ENCODE measurements at places on chromosomes 1 and 21.

- DNase-seq = no peak
Observed at GRCh38 chr1:84598846-84599741, 24.9 kb upstream of the CTBS start.

GRCh38 chr1:225426395-225427234, 1.2 kb downstream of the LBR start:
- DNase-seq = no peak

GRCh38 chr1:63883494-63884235, 109.8 kb downstream of the ROR1 start:
- DNase-seq = no peak

GRCh38 chr1:248843687-248844086, 5.7 kb downstream of the ZNF672 start:
- DNase-seq = no peak

GRCh38 chr1:8015036-8015808, 10.9 kb downstream of the ERRFI1 start:
- DNase-seq = peak; percentile 25

GRCh38 chr21:36656138-36656537, 42.8 kb upstream of the SIM2 start:
- no peak for DNase-seq

- no peak for DNase-seq
Observed at GRCh38 chr1:155981266-155982088, 3.1 kb upstream of the ARHGEF2 start.

- DNase-seq = no peak
Observed at GRCh38 chr1:20319456-20320220, 29.0 kb downstream of the VWA5B1 start.

DNA sequence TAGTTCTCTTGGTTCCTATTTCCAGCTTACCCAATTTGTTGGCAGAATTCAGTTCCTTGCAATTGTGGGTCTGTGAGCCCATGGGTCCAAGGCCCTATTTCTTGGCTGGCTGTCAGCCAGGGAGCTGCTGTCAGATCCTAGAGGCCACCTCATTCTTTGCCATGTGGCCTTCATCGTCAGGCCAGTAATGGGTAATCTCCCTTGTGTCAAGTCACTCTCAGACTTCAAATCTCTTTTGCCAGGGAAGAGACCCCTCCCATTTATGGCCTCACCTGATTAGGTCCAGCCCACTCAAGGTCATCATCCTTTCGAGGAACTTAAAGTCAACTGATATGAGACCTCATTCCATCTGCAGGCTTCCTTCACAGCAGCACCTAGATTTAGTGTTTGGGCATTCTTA, 17.9 kb downstream of the OBSCN start:
- no peak for DNase-seq

GRCh38 chr1:205842229-205842628, 7.7 kb downstream of the PM20D1 start:
- DNase-seq = no peak

GRCh38 chr1:206713070-206713469, 28.4 kb downstream of the MAPKAPK2 start:
- no peak for DNase-seq

- no peak for DNase-seq
Observed at GRCh38 chr1:16180291-16180824, 24.5 kb upstream of the EPHA2 start.

DNA sequence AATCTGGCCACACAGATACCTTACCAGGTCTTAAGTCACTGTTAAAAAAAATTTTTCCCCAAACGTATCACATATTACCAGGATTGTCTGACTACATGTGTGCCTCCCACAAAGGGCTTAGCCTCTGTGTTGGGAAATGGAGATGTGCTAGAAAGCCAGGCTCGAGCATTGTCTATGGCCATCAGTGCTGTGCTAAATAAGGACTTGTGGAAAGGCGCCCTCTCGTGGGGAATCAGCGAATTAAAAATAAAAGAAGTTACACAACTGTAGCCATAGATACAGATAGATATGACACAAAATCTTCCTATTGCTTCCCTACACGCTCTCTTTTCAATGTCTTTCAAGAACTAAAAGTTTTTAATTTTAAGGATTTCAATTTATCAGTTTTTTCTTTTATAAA, 47.5 kb upstream of the CRNN start:
- peak; percentile 36 for DNase-seq

GRCh38 chr1:39608921-39609320, 30.5 kb downstream of the HEYL start:
- DNase-seq = no peak

- peak; percentile 68 for DNase-seq
Observed at GRCh38 chr1:25037174-25038074, 107.3 kb upstream of the RUNX3 start.

- DNase-seq = no peak
Observed at GRCh38 chr1:11648039-11648438, 6.2 kb downstream of the FBXO2 start.

GRCh38 chr1:59352065-59352464, 55.2 kb downstream of the FGGY start:
- DNase-seq = no peak

- DNase-seq = no peak
Observed at GRCh38 chr21:35732788-35733187, 327.5 kb downstream of the SETD4 start.

GRCh38 chr1:223775054-223775453, 62.7 kb downstream of the CAPN2 start:
- DNase-seq = no peak

GRCh38 chr1:64478594-64479470, 8.9 kb downstream of the CACHD1 start:
- DNase-seq = no peak

- no peak for DNase-seq
Observed at GRCh38 chr1:244137725-244138124, 86.6 kb downstream of the ZBTB18 start.

DNA sequence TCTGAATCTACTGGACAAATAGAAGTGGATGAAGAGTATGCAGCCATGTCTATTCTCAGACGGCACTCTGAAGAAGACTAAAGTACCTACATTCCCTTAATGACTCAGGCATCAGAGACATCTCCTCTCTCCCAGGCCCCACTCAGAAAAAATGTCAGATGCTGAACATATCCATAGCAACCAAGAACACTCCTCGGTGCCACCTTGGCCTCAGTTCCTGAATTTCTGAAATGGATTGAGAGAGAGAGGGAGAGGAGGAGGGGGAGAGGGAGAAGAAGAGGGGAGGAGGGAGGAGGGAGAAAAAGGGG, 16.0 kb upstream of the OVAAL start:
- DNase-seq = no peak

- no peak for DNase-seq
Observed at GRCh38 chr1:4939266-4939665, 284.9 kb downstream of the AJAP1 start.

DNA sequence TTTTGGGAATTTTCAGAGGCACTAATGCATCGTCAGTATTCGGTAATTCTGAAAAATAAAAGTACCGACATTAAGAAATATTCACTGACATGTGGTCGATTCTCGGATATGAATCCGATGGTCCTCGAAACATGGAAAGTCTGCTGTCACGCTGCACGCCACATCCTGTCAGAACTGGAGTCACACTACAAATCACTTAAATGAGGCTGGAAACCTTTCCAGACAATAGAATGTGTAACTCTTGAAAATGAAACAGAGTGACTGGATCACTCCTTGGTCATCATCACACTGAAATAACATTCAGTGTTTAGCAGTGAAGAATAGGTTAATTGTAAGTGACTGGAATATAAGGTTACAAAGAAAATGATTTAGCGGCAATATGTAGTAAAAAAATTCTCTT, 620.1 kb upstream of the ADAMTS5 start:
- DNase-seq = no peak

DNA sequence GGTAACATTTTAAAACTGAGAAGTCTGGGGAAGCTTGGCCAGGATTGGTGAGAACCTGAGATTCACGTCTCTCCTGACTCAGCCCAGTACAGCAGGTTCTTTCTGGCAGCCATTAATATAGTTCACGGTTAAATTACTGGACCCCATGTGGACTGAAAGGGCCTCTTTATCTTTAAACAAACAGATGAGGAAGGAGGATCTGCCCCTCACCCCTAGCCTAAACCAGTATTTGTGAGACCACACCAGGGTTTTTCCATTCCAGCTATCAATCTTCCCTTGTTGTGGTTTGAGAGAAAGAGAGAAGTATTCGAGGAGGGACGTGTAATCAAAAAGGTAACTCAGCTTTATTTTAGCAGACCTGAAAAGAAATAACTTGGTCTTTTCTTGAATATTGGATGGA, 137.1 kb downstream of the PROX1 start:
- no peak for DNase-seq

DNA sequence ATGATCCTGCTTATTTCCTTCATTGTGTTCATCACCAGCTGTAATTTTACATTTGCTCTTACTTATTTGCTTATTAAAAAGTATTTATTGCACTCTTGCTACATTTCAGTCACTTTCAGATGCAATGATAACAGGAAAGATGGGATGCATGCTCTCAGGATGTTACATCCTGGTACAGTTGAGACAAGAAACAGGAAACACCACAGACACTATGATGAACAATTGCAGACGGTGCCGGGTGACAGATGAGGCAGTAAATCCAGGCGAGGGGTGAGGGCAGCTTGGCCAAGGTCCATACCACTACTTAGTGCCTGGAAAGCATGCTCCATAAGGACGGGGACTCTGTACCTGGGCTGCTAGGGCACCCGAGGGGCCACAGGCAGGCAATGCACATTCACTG, 156.6 kb upstream of the RAB4A start:
- DNase-seq = no peak

- DNase-seq = no peak
Observed at GRCh38 chr1:43275826-43276620, 6.2 kb downstream of the TMEM125 start.

GRCh38 chr1:234851450-234852438, 241.8 kb upstream of the IRF2BP2 start:
- no peak for DNase-seq

DNA sequence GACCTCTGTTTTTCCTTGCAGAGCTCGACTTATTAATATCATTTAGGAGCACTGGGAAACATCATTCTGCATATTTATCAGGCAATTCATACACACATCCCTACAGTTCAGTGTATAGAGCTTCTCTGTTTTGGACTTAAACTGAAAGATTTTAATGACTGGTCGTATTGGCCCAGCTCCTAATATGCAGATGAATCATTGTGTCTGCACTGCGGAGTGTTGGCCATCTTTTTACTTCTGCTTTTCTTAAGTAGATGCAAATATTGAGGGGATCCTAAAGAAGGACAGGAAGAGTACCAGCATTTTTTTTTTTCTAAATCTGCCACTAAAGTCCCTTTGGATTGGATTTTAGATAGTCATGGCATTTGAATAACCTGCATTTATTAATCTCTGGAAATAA, 154.8 kb downstream of the BACH1 start:
- no peak for DNase-seq

GRCh38 chr1:160607011-160607671, 27.8 kb upstream of the CD84 start:
- DNase-seq = peak; percentile 31
